Activated naive CD4-positive, alpha-beta T cell (primary cell): ENCODE measurements at places on chromosomes 2 and 18.

- peak; percentile 45 for DNase-seq
These were observed 7.9 kb downstream of the CROCC2 start for GRCh38 chr2:240913810-240914644.

- no peak for DNase-seq
These were observed 19.0 kb upstream of the NPAS2 start for GRCh38 chr2:100800915-100801314.

- no peak for DNase-seq
These were observed 440.9 kb upstream of the UBE2E3 start for GRCh38 chr2:180539541-180539940.

GRCh38 chr2:68865108-68865507 is 6.1 kb downstream of the BMP10 start:
- DNase-seq: no peak

DNA sequence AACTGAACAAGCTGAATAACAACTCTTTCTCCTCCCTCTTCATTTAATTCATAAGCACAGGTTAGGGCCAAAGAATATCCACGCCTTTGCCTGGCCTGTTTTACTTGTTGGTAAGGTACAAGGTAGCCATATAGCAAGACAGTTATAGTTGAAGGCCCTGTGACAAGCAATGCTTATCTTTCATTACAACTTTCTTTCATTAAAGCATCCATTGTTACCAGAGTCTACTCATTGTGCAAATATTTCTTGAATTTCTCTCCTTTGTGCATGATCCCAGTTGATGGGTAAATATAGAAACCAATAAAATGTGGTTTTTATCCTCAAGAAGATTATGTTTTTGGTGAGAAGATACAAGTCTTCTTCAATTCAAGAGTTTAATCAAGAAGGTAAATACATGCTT is 140.2 kb downstream of the UBE2E3 start:
- no peak for DNase-seq

DNA sequence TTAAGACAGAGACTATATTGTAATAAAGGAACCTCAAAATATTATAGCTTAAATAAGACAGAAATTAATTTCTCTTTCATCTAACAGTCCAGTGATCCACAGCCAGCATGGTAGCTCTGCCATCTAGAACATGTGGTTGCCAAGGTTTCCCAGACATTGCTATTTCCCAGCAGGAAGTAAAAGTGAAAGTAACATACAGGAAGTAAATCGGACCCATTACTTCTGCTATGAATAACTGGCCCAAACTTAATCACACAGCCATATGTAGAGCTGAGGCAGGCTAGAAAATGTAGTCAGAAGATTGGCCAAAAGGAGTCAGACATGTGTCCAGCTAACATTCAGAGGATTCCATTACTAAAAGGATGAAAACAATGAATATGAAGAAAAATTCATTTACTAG is 71.0 kb downstream of the NOL4 start:
- DNase-seq: no peak

DNA sequence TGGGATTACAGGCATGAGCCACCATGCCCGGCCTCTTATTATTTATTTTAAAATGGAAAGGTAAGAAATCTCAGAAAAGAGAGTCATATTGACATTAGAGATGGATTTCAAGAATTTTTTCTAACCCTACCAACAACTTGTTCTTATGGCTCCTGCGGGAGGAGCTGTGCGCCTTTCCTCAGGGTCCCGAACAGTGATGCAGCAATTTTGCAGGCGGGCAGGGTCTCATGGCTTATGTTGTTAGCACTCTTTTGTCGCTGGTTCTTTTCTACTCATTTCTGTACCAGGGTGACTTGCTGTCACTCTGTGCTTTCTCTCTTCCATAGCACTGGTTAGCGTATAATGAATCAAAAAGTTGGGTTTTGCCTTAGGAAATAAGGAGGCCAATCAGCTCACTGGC is 148.8 kb upstream of the DLGAP1 start:
- DNase-seq: no peak

DNA sequence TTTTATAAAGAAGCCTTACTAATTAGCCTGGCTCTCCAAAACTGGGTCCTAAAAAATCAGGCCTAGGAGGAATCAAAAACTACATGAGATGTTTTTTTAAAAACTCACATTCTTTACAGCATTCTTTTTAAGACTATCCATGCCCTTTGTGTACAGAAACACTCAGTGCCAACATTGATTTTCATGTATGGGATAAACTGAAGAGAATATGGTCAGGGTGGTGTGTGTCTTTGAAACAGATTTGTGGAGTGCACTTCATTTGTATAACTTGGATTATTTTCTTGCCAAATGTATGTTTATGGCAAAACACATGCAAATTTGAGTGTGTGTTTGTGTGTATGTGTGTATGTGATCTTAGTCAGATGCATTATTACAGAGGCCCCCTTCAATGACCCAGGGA is 283.6 kb upstream of the ATP5MC3 start:
- no peak for DNase-seq

DNA sequence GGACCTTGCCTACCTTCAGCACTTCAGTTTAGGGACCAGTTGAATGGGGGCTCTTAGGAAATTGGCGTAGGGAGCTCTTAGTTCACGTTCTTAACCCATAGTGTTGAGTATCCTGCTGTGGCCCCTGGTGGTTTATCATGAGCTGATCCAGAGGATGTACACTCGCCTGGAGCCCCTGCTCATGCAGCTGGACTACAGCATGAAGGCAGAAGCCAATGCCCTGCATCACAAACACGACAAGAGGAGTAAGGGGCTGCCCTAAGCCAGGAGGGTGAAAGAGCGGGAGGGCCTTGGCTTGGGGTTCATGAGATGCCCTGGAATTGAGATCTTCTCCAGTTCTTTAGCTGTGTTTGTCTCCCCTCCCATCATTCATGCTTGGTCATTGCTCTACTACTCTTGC is 2.9 kb downstream of the RETREG2 start:
- DNase-seq: no peak

DNA sequence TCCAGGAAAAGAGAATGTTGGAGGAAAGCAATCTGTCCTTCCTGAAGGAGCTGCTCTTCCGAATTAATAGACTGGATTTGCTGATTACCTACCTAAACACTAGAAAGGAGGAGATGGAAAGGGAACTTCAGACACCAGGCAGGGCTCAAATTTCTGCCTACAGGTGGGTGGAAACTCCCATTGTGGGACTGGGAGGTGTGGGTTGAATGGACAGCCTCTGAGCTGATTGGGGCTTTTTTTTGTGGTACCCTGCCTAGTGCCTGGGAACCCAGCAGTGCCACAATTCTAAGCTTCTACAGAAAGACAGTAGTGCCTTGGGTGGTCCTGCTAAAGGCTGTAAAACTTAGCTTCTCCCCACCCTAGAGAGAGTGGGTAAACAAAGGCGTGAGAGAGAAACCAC is 6.3 kb downstream of the CASP8 start:
- no peak for DNase-seq

DNA sequence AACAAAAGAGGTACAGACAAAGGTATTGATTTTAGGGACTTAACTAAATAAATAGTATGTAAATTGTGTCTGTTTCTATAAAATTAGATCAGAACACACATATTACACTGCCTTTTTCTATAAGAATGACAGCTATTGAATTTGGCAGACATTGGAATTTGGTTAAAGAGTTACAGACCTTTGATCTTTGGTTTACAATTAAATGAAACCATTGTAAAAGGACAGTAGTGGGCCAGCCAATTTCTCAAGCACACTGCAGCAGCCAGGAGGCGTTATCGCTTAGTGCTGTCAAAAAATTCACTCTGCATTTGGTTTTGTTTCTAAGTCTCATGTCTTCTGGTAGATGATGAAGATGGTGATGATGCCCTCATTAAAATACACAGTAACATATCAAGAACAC is 175.9 kb downstream of the NR4A2 start:
- DNase-seq: no peak
